ENCODE measurements at places on chromosomes 12 and 14.

DNA sequence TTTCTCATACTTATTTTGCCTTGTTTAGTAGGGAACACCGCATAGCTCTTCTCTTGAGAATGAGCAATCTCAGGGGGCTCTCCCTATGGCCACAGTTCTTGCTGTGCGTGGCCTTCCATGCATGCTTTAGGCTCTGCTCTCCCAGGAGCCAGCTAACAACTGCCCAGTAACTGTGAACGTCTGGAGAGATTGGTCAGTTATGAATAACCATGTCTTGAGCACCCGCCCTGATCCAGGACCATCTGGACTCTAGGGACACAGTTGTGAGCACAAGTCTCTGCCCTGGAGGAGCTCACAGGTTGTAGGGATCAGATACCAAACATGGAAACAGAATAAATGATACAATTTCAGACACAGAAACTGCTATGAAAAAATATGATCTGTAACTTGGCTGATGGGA is 12.1 kb downstream of the PSMC1 start:
- ATAC-seq = no peak

GRCh38 chr12:29158115-29158763 is 9.2 kb downstream of the FAR2 start:
- ATAC-seq = no peak

GRCh38 chr14:54881235-54881760 is 21.3 kb downstream of the GCH1 start:
- peak; percentile 71 for ATAC-seq

DNA sequence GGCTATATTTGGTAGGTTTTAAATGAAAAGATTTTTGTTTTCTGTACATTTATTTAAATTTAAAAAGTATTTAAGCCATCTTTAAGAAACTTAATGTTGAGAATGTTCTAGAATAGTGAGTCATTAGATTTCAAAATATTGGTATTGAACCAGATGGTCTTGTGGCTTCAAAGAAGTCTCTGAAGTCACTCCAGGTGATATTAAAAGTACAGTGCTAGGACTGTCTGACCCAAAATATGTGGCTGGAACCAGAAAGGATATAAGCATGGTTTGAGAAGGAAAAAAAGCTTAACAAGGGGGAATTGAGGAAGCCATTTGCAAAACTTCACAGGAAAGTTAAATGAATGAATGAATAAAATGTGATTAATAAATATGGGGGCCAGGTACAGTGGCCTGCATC is 28.7 kb upstream of the MDM2 start:
- no peak for ATAC-seq

- ATAC-seq = no peak
These were observed 824.5 kb downstream of the AACS start for GRCh38 chr12:125889742-125890141.

DNA sequence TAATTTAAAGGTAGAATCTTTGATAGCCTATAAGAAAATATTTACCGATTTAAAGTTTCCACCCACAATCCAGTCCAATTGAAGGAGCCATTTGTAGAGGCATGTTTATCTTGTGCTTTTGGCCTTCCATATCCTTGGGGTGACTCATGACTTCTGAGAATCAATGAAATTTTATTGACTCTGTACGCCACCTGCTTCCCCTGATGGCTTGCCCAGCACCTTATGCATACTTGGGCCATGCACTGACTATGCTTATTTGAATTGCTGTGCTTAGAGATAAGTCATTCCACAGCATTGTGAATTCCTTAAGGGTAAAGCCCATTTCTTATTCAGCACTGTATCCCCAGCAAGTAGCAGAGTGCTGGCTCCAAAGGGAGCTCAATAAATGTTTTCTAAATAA is 954.8 kb upstream of the SEL1L start:
- ATAC-seq = no peak

DNA sequence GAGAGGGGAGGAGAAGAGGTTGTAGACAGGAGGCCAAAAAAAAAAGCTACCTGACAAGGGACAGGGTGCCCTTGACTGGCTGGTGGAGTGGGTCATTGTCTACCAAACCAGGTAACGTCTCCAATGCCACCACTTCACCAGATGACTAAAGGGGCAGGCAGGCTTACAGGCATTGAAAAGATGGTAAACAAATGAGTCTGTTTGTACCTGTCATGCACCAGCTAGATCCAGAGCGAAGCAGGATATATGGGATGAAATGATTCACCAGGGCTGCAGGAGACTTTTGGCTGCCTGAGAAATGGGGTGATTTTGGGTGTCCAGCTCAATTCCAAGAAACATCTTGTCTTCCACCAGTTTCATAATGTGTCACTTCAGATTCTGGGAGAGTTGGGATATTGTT is 4.0 kb downstream of the C12orf54 start:
- no peak for ATAC-seq

DNA sequence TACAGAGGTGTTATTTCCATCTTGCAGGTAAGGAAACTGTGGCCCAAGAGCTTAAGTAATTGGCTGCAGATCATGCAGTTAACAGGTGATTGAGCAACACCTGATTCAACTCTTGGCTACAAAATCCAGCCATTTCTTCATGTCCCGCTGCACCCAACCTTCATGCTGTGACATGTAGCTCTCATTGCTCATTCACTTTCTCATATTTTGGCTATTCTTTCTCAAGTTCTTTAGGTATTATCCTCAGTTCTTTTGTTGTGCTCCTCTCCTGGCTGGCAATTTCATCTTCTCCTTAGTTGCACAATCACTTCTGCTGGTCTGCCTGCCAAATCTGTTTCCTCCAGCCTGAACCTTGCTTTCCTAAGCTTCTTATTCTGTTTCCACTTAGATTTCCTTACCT is 300.8 kb downstream of the SSPN start:
- ATAC-seq = no peak

GRCh38 chr12:112815589-112816321 is 24.2 kb downstream of the RPH3A start:
- ATAC-seq = no peak

DNA sequence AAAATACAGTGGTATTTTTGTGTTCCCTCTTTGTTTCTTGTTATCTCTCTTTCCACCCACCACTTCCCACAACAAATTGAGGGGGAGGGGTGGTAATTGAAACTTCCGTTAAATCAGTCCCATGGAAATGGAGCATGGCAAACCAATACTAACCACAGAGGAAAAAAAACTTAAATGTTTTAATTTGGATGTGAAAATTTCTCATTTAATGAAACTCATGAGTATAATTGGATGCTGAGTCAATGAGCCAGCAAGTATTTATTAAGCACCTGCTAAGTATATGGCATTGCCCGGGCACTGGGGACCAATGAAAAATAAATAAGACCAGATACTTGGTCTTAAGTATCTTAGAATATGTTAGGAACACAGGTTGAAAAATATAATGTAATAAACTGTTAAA is 147.5 kb downstream of the KCNH5 start:
- no peak for ATAC-seq

DNA sequence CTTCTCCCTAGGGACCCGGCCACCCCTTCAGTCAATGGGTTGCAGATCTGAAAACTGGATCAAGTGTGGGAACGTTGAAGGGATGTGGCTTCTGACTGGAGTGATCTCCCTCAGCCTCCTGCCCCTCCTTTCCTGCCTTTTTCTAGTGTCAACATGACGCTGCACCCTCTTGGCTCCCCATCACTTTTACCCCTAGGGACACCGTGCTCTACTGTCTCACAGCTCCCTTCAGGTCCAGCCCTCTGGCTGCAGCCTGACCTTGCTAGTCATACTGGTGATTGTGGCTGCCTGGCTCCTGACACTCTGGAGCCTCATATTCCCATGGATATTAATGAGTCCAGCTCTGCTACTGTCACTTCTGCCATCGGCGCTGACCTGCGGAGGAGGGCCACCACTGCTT is 51.5 kb upstream of the RASSF3 start:
- no peak for ATAC-seq

GRCh38 chr14:64779472-64779871 is 75.2 kb downstream of the PLEKHG3 start:
- ATAC-seq = no peak

GRCh38 chr14:60958146-60958545 is 22.7 kb downstream of the TRMT5 start:
- no peak for ATAC-seq

GRCh38 chr14:95597784-95598211 is 62.9 kb downstream of the GLRX5 start:
- ATAC-seq = peak; percentile 44

- ATAC-seq = peak; percentile 75
These were observed 1.3 kb downstream of the PRPH start for GRCh38 chr12:49296034-49296835.

DNA sequence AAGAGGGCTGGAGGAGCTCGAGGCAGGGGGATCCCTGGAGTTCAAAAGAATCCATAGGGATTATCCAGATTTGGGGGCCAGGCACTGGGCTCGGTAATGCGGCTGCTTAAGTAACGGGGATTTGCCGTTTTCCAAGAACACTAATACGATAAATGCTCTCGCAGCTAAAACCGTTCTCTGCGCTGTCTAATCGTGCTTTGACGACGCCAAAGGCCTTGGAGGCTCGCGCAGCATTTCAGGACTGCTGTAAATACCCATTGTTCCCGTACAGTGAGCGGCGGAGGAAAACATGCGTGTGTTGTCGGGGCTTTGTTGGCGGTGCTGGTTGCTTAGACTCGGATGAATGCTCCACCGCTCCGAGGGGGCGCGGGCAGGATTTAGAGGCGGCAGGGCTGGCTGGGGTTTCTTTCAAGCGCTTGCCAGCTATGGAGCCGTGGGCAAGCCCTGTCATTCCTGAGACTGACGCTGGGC is 26.2 kb downstream of the DIO3 start:
- ATAC-seq = no peak

DNA sequence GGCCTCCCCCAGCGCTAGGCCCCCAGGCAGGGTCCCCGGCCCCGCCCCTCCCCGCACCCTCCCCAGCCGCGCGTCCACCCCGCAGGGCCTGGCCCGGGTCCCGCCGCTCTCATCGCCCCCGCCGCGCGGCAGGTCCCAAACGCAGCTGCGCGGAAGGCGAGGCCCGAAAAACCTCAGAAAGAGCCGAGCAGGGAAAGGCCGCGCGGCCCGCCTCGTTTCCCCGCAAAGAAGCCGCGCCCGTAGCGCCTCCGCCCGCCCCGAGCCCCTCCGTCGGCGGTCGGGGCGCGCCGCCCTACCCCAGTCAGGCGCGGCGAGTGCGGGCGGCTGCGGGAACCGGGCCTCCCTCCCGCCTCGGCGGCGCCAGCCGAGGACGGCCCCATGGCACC is 324 bp downstream of the POLE start:
- peak; percentile 14 for ATAC-seq

DNA sequence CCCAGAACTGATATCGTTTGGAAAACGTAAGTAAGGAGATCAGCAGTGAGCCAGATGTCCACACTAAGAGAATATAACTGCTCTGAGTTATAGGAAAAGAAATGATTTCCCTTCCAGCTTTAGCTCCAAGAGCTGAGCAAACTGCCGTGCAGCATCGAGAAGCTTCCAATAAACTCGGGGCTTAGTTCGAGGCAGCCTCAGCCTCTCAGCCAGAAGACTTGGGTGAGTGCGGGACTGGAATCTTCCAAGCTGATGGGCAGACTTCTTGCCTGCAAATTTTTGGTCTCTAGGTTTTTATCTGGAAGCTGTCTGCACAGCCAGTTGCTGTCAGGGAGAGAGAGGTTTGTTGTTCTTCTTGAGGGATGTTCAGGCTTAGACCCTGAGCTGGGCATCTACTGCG is 196.1 kb downstream of the PHETA1 start:
- ATAC-seq = no peak

GRCh38 chr12:7004287-7004803 is 13.9 kb downstream of the LPCAT3 start:
- peak; percentile 38 for ATAC-seq

GRCh38 chr12:9932270-9932669 is at the start of gene CLEC2A:
CLEC2A (minus strand) TSS chr12:9932370; CDS start chr12:9932329, 41 bp downstream.
- ATAC-seq = no peak

DNA sequence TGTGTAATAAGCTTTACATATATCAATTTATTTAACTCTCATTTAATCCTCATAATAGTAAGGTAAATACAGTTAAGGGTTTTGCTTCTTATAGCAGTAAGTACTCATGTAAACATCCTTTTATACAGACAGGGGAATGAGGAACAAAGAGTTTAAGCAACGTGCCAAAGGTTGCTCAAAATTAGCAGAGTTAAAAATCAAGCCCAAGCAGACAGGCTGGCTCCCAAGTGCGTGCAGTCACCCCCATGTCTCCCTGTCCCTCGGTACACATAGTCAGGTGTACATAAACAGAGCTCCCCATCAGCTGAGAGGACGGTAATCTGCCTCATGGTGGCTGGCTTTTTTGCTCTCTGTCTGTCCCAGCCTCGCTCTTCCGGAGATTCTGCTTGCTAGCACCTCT is 126.4 kb downstream of the DERA start:
- no peak for ATAC-seq

DNA sequence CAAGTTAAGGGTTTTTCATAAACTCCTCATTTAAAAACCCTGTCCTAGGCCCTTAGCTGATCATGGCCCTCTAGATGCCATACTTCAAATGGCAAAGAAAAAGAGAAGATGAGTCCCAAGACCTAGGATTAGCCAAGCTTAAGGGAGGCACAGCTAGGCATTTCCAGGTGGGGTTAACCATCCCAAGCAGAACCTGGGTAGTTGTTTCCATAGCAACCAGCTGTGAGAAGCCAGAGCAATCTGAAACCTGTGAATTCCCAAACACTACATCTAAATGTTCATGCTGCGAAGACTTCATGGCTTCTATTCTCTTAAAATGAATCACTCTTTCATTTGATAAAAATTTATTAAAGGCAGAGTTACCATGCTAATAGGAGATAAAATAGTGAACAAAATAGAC is 372.9 kb downstream of the C12orf50 start:
- ATAC-seq = no peak

GRCh38 chr12:3016191-3016590 is 57.0 kb downstream of the TEAD4 start:
- ATAC-seq = no peak

DNA sequence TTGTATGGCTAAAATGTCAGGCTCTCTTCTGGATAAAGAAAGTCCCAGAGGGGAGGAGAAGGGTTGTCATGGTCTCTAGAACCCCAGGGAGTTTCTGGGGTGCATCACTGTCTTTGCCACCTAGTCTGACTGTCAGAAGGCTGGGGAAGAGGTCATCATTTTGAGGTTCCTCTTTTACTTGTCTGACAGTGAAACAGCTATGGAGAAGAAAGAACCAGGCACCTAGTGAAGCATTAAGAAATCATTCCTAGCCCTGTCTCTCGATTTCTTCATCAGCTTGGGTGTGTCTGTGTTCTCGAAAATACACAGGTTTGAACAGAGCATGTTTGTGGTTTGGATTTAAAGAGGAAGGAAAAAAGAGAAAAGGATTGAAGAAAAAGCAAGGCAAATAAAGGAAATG is 158.7 kb upstream of the LRIG3 start:
- ATAC-seq = no peak

GRCh38 chr14:22564463-22564862 is 24.6 kb downstream of the DAD1 start:
- no peak for ATAC-seq

DNA sequence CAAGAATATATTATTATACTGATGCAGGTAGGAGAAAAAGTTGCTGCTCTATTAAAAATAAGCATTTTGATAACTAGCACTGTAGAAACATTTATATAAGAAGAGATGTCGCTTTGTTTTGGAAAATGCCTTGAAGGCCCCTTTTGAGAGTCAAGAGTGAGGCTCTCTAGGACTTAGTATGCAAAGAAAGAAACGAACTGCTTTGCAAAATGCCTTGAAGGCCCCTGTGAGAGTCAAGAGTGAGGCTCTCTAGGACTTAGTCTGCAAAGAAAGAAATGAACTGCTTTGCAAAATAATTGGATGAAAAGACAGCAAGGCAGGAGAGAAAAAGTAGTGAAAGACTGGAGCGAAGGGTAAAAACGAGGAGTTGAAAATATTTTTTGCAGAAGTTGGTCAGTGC is 65.9 kb downstream of the AVPR1A start:
- no peak for ATAC-seq

Data from activated T-helper 17 cell treated with anti-CD3 and anti-CD28 coated beads, Interleukin-2, amount 50 U/mL, for 72 hours (primary cell).